ENCODE measurements at places on chromosomes 7 and 10.

- DNase-seq = peak; percentile 81
These were observed 29.3 kb upstream of the SH3PXD2A start for GRCh38 chr10:103884681-103885139.

GRCh38 chr10:133087045-133087678 is 562 bp upstream of the ADGRA1 start:
- no peak for DNase-seq

DNA sequence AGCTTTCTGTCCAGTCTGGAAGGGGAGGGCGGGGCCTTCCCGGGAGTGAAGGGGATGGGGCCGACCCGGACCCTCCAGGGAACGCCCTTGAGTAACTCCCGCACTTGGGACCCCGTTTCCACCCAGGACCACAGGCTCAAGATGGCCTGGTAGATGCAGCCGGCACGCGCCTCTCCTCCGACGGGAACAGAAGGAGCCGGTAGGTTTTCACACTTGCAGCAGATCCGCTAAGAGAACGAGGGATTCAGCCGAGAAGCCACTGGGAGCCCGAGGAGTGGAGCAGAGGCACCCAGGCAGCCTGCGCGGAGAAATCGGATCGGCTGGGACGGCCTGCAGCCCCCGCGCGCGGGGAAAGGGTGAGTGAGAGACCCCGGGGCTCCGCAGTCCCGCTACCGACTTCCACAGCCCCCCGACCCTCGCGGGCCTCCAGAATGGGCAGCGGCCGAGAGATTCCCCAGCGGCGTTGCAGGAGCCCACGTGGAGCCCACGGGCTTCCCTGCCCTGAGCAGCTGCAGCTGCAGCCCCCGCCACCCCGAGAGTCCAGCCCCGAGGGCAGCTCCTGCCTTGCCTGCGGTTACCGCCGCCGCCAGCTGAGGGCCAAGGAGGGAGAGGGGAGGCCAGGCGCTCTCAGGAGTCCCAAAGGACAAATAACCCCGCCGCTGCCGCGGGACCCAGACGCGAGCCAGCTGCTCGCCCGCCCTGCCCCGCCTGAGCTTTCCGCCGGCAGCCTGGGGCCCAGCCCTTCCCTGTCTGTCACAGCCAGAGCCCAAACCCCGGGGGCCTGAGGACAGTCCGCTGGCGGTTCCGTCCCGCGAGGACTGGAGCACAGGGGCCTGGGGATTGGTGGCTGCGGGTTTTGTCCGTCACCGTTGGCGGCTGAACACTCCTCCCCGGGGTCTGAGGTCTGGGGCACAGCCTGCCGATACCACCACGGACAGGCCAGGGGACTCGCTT is 21.8 kb downstream of the IFT22 start:
- no peak for DNase-seq

GRCh38 chr10:127612-128432 is 7.4 kb upstream of the ZMYND11 start:
- no peak for DNase-seq

- peak; percentile 8 for DNase-seq
These were observed 219.4 kb downstream of the ANK3 start for GRCh38 chr10:60170250-60170649.

DNA sequence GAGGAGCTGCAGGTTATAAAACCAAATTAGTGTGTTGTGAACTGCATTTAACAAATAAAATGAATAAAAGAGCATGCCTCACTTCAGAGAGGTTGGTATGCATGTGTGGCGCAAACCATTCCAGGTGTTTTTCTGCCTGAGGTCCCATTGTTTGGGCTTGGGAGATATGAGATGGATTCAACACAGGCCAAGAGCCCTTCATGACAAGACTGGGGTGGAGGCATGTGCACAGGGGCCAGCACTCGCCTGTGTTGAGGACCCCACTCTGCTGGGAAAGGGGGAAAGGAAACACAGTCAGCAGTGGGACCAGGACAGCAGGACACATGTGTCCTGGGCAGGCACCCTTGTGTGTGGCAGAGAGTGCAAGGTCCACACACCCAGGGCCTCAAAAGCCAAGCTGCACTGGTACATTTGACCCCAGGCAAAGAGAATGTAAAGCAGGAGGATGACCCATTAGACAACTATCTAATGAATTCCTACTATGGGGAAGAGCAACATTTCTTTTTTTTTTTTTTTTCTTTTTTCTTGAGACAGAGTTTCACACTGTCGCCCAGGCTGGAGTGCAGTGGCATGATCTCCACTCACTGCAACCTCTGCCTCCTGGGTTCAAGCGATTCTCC is 9.2 kb upstream of the SLC18A3 start:
- DNase-seq = no peak

- peak; percentile 82 for DNase-seq
These were observed 12.0 kb upstream of the MARVELD1 start for GRCh38 chr10:97701438-97702069.

DNA sequence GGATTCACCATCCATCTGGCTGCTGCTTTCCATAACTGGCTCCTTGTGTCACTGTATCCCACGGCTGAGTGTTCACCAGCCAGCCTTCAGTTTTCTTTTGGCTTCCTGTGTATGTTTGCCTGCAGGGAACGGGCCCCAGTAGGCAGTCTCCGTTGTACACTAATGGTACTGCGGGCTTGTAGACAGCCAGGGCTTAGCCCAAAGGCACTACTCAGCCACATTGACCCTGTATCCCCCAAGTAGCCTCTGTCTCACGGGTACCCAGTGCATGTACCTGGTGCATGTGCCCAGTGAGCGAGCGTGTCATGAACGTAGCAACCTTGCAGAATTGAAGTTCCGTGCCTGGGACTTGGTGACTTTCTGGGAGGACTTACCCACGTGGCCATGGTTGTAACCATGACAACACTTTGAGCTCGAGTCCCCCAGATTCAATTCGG is 6.1 kb downstream of the PFKFB3 start:
- no peak for DNase-seq

DNA sequence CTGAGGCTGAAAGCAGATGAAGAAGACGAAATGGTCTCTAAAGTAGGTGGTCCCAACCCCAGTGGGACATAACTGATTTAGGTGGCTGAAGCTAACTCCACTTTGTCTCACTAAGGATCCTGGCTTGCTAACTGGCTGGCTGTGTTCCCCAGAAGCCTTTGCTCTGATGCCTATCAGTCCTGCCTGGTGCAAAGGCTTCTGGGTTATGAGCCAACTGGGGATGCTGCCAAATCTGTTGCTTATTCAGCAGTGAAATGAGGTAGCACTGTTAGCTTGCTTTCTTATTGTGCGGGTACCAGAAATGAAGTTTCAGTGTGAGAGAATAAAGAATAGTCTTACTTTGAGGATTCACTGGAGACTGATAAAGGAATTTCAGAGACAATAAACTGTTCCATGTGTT is 18.1 kb downstream of the PRKG1 start:
- peak; percentile 56 for DNase-seq

GRCh38 chr10:110759523-110759922 is 112.2 kb upstream of the PDCD4 start:
- DNase-seq = no peak

DNA sequence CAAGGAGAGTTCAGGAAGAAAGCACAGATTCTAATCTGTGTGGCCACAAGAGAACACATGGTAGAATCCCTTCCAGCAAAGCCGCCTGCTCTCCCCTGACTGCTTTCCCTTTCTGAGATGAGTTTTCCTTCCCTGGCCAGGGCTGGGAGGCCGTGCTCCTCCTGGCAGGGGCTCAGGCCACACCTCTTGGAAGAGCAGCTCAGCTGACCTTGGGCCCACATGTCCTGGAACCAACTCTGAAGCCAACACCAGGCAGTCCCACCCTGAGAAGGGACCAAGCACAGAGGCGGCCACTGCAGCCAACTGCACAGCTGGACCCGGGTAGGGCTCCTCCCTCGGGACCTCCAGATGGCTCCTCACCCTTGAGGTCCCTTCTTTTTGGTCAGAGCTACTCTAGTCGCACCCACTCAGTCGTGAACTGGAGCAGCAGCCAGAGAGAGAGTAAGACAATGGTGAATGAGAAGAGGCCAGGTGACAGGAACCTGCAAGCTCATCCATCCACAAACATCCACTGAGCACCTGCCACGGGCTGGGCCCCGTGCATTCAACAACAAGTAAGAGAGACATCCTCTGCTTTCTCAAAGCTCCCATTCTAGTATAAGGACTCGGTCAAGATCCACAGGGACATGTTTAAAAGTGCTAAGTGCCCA is 40.3 kb downstream of the FAM53B start:
- DNase-seq = peak; percentile 63

GRCh38 chr10:103661198-103661950 is 167.9 kb downstream of the NEURL1 start:
- DNase-seq = peak; percentile 86

DNA sequence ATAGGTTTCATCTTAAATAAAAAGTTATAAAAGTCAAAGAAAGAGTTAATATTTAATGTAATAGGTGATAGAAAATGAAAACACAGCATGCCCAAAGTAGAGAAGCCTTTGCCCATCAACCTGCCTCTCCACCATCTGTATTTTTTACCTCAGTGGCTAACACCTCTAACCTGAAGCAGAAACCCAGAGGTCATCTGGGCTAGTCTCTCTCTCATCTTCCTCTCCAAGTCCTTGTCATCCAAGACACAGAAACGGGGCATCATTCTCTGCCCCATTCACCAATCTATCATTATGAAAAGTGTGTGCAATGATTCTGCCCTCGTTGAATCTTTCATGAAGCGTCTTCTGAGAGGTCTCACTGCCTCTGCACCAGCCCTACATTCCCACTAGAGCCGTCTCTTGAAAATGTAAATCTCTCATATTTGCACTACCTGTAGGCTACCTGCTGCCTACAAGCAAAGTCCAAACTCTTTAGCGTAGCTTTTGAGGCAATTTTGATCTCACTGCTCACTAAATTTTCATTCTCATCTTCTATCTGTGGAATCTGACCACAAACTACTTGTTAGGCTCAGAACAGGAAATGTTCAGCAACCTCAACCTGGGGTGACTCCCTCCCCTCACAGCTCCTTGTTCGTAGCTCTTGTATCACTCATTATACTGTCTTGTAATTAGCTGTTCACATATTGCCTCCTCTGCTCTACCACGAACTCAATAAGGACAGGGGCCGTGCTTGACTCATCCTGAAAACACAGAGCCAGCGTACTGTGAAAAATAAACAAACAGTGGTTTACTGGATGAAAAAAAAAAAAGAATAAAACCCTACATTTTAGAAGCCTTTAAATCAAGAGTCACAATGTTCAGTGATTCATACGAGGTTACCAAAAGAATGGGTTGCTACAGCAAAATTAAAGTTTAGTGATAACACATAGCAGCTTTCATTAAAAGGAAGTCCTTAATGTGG is 83.1 kb downstream of the CTNNA3 start:
- peak; percentile 25 for DNase-seq

GRCh38 chr7:80807166-80807900 is 111.5 kb downstream of the SEMA3C start:
- DNase-seq = no peak

DNA sequence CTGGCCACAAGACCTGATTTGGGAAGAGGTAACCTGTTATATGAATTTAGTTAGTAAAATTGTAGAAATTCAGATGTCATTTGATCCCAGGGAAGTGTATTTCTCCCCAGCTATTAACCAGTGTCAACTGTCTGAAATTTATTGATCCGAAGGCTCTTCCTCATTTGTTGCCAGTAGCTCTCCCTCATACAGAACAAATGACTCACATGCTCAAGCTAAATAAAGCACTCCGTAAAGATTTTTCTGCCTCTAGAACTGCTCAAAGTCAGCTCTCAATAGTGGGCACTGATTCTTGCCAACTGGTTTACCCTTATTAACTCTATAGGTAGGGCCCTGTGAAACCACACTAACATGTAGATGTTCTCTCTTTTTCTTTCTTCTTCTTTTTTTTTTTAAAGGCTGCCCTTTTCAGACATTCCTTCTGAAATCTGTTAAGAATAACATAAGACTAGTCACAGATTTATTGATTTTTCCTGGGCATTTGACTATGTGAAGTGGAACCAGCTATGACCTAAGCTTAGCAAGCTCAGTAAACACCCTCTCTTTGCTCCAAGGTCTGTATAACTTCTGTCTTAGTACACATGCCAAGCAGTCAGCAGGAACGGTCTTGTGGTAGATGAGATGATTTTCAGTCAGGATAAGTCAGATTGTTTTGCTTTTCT is 21.8 kb downstream of the RPA3 start:
- no peak for DNase-seq

GRCh38 chr10:35416619-35417312 is 80.5 kb downstream of the CCNY start:
- no peak for DNase-seq

DNA sequence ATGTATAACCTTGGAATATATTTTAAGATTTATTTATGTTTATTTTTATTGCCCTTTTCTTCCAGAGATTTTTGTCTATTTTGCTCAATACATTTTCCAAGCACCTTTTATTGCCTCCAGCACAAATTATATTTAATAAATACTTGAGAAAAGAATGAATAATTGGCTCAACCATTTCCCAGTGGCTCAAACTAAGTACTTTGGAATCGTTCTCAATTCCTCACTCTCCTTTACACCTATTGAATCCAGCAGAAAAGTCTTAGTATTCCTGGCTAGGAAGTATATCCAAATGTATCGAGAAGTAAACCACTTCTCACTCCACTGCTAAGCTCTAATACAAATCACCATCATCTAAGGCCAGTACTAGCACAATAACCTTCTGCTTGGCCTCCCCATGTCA is 276.1 kb downstream of the NEBL start:
- no peak for DNase-seq

- peak; percentile 87 for DNase-seq
These were observed 13.4 kb downstream of the CTBP2 start for GRCh38 chr10:125146791-125147579.

- DNase-seq = no peak
These were observed 28.7 kb downstream of the NUP42 start for GRCh38 chr7:23210506-23210905.

DNA sequence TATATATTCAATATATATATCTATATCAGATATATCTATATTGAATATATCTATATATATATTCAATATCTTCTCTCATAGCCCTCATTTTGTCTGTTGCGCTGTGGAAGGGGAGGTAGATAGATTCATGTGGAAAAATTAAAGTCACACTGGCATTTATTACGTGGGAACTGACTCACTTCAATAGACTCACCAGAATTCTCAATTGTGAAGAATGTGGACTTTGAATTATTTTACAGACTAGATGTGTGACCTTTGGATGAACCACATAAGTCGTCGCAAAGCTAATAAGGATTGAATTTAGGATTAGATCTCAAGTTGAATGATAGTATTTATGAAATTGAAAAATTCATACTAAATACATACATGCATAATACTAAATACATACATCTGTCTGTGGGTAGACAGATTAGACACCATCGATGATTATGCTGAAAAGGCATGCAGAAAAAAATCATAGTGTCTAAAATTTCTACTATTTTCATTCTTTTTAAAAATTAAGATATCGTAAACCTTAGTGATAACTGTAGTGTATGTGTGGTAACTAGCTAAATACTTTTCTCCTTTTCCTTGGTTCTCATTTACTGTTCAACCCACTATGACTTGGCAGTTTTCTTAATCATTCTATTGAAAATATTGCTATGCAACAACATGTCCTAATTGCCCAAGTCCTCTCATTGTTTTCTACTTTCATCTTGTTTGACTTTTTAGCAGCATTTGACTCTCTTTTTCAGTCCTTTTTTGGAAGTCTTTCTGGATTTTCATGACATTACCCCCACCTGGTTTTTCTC is 61.8 kb upstream of the A1CF start:
- no peak for DNase-seq

Measured in cardiac fibroblast (primary cell).